Thoracic aorta (tissue), 2 donors: ENCODE measurements at places on chromosomes 1 and 21. TPM values are rescaled to one million over a fixed set of nuclear protein-coding genes. Genes with fewer than 3 reads are reported as not detected.

CORT gene
- total RNA-seq, result not detected

CD2 gene
- total RNA-seq, result 3.0 TPM

FMO2 gene
- 292 TPM for total RNA-seq

AGRN gene
- total RNA-seq, result 36.2 TPM

MTF1 gene
- 4.5 TPM for total RNA-seq

OPRD1 gene
- not detected for total RNA-seq

GPR153 gene
- total RNA-seq, result 4.7 TPM

FCAMR gene
- not detected for total RNA-seq

FMN2 gene
- total RNA-seq, result 0.14 TPM

PLD5 gene
- 23.9 TPM for total RNA-seq

NUP210L gene
- 0.41 TPM for total RNA-seq

CD247 gene
- total RNA-seq, result 8.5 TPM

UBL4B gene
- total RNA-seq, result not detected

CIART gene
- 9.7 TPM for total RNA-seq

NRDC gene
- total RNA-seq, result 49.7 TPM

CTH gene
- 4.4 TPM for total RNA-seq

GSTM1 gene
- total RNA-seq, result not detected

PITHD1 gene
- total RNA-seq, result 57.0 TPM

SMPDL3B gene
- not detected for total RNA-seq

AK5 gene
- 0.56 TPM for total RNA-seq

CELF3 gene
- total RNA-seq, result not detected

KCNC4 gene
- total RNA-seq, result 17.6 TPM

PDZK1 gene
- total RNA-seq, result 7.4 TPM

UTS2 gene
- not detected for total RNA-seq

GPR25 gene
- total RNA-seq, result not detected

RNF186 gene
- total RNA-seq, result not detected

C4BPA gene
- total RNA-seq, result 0.71 TPM

CCDC185 gene
- total RNA-seq, result not detected

PRR9 gene
- not detected for total RNA-seq

ACBD6 gene
- 53.5 TPM for total RNA-seq

SYNC gene
- 119 TPM for total RNA-seq

FAM167B gene
- total RNA-seq, result 6.1 TPM

LRRC53 gene
- total RNA-seq, result not detected

RGSL1 gene
- total RNA-seq, result not detected

PADI3 gene
- total RNA-seq, result not detected

LCE2C gene
- total RNA-seq, result not detected

DENND1B gene
- 9.6 TPM for total RNA-seq

ZBTB8A gene
- total RNA-seq, result 4.5 TPM

DPM3 gene
- total RNA-seq, result 28.8 TPM

FCMR gene
- 5.4 TPM for total RNA-seq

CD5L gene
- not detected for total RNA-seq

LRIG2 gene
- total RNA-seq, result 44.7 TPM

AHDC1 gene
- 55.4 TPM for total RNA-seq

GNAT2 gene
- total RNA-seq, result not detected

TDRD10 gene
- total RNA-seq, result 28.0 TPM

SELP gene
- total RNA-seq, result 9.3 TPM

RASAL2 gene
- total RNA-seq, result 38.0 TPM

KLHDC8A gene
- not detected for total RNA-seq

SLC26A9 gene
- total RNA-seq, result not detected

CSMD2 gene
- 2.8 TPM for total RNA-seq

IFNLR1 gene
- total RNA-seq, result 0.14 TPM

POU3F1 gene
- total RNA-seq, result not detected
